ENCODE measurements at places on chromosomes 12 and 14.

- DNase-seq: no peak
These were observed 86.7 kb downstream of the CALM1 start for GRCh38 chr14:90483571-90483974.

DNA sequence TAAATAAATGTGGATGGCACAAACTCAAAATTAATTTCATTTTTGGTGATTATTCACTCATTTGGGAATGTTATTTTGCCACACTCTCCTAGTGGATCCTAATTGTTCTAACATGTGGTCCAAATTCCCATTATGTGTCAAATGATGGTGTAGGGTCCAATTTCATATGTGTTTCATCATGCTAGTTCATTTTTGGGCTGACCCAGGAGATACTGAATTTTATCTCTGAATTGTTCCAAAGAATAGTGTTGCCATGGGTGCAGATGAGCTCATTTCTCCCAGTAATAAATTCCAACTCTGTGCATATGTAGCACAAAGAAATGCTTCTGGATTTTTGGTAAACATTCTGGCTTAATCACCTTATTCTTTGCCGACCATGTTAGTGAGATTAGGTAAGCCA lies 23.5 kb upstream of the SEL1L start:
- no peak for DNase-seq

DNA sequence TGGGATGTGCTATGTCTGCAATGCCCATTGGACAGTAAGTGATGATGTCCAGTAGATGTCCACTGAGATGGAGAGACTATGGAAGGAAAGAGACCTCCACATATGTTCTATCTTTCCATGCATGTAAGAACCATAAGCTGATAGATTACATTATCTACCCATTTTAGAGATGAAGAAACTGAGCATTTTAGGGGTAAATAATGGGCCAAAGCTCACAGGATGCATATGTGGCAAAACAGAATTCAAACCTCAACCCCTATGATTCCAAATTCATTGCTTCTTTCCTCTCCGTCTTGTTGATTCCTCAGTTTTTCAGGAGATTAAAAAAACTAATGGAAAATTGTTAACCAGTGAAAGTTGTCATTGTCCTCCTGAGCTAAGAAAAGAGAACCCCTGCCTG lies 200.7 kb upstream of the PWP1 start:
- DNase-seq: no peak

DNA sequence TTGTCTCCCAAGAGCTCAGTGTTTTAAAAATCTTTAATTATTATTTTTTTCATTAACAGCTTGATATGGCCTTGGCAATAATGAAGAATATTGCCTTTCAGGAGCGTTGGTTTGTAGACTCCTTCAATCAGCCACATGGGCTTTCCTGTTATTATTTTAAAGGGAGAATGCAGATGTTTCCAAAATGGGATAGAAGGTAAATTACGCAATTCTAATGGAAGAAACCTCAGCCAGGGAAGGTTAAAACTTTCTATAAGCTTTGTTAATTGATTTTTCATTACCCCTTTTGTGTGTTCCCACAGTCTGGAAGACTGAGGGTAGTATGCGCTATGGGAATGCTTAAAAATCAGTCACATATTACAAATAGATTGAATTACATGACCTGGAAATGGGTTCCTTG lies 188.4 kb upstream of the NAV3 start:
- DNase-seq: no peak

- no peak for DNase-seq
These were observed 12.9 kb upstream of the TRIM9 start for GRCh38 chr14:51107801-51108200.

DNA sequence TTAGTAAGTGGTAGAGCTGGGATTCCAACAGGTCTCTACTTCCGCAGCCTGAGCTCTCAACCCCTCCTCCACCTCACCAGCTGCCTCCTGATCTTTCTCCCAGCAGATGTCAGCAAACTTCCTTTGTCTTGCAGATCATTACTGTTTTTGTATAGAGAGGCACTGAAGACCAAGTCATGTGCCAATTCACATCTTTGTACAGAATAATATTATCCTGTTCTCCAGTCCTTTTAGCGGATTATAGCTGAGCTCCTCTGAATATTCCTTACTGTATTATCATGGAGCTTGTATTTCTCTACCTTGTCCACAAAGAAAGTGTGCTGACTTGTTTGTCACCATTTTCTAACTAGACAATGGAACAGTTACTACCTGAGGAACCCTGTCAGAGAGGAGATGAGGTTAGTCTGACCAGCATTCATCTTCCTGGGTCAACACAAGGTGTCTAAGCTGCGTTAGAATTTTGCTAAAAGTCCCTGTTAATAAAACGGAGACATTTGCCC lies 142.3 kb upstream of the ARHGAP5 start:
- DNase-seq: peak; percentile 37

DNA sequence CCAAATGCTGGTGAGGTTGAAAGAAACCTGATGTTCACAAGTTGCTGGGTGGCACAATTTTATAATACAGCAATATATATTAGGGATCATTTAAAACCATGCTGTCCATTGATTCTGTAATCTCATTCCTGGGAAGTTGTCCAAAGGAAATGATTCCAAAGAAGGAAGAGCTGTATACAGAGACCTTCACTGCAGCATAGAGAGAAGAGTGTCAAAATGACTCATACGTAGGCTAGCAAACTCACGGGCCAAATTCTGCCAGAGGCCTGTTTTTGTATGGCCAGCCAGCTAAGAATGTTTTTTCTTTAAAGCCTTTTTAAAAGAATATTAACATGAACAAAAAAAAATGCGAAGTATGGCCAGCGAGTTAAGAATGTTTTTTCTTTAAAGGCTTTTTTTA lies 69.2 kb upstream of the MED13L start:
- peak; percentile 88 for DNase-seq

GRCh38 chr12:93870020-93870795 lies 193.0 kb downstream of the CRADD start:
- DNase-seq: no peak

DNA sequence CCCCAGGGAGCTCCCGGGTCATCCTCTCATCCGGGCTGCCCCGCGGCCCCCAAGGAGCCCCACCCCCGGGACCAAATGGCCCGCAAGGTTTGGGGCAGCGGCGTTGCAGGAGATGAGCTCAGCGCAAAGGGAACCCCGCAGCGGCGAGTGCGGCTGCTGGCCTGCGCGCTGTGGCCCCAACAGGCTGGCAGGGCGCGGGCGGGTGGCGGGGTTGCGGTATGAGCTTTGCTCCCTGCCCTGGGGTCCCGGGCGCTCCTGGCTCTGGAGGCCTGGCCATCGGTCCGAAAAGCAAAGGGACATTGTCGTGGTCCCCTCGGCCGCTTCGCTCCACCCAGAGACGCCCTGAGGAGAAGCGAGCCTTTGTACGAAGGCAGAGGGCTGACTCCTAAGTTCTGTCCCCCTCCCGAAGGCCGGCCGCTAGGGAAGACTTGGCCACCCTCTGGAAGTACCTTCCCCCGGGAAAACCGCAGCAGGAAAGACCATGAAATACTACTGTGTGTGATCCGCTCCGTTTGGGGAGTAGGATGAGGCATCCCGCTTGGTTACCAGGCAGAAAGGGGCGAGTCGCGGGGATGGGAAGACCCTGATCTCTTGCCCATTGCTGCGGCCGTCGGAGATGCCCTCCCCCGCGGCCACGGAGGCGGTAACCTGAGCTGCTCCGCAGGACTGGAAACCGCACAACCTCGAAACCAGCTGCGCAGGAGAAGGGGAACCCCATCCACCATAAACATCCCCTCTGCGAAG lies 620 bp upstream of the NID2 start:
- DNase-seq: no peak

DNA sequence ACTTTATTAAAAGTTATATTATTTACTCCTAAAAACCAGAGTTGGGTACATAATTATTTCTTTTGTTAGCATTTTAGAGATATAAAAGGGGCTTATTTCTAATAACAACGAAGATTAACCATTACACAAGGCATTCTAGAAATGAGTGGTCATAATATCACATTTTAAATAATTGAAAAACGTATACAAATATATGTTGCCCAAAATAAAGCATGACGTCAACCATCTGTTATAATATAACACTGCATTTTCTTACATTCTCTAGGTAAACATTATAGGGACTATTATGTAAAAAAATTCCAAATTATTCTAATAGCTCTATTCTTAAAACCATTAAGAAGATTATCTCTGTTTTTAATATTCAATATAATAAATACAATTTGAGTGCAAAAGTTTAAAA lies 455.1 kb upstream of the GARIN6 start:
- no peak for DNase-seq

GRCh38 chr12:119705182-119705581 lies 37.2 kb downstream of the PRKAB1 start:
- no peak for DNase-seq

DNA sequence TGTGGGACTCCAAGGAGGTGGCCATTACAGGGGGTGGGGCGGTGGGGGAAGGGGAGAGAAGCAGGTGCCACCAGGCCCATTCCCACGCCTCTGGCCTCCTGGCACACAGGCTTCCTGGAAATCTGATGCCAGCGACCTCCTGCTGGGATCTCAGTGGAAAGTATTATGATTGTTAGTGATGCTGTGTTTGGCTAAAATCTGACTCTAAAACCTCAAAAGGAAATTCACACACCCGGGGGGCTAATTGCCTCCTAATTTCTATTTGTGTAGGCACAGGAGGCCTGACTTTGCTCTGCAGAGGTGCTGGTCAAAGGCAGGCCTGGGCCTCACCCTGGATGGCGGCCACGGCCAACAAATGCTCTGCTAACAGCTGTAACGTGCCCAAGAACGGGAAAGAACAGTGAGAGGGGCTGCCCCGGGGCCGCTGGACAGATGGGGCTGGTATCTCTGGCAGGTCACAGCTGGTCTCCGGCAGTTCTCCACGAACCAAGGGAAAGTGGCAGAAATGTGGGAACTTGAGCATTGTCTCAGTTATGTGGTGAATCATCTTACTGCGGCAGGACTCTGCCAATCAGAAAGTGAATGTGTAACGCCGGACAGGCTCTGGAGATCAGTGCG lies 14.3 kb downstream of the FAM181A start:
- no peak for DNase-seq

DNA sequence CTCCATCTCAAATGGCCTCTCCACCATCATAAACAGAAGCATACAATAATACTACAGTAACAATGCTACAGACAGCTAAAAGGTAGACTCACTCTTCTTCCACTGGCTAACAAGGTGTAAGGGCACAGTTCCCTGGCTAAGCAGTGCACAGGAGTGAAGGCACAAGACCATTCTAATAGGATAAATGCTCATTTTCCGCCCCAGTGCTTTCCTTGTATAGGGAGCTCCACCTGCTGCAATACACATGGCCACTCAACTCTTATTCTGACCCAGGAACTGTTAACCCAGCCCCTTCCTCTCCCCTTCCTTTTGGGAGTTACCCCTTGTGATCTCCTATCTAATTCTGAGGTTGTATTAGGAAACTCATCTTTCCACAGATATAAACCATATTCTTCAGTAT lies 124.6 kb downstream of the KCNK10 start:
- DNase-seq: no peak

- DNase-seq: no peak
These were observed 42.9 kb downstream of the ELK3 start for GRCh38 chr12:96237035-96237434.

GRCh38 chr12:120847392-120847791 lies 56.8 kb downstream of the SPPL3 start:
- no peak for DNase-seq

- no peak for DNase-seq
These were observed 525 bp downstream of the RNU6-8 start for GRCh38 chr14:32202491-32202997.

DNA sequence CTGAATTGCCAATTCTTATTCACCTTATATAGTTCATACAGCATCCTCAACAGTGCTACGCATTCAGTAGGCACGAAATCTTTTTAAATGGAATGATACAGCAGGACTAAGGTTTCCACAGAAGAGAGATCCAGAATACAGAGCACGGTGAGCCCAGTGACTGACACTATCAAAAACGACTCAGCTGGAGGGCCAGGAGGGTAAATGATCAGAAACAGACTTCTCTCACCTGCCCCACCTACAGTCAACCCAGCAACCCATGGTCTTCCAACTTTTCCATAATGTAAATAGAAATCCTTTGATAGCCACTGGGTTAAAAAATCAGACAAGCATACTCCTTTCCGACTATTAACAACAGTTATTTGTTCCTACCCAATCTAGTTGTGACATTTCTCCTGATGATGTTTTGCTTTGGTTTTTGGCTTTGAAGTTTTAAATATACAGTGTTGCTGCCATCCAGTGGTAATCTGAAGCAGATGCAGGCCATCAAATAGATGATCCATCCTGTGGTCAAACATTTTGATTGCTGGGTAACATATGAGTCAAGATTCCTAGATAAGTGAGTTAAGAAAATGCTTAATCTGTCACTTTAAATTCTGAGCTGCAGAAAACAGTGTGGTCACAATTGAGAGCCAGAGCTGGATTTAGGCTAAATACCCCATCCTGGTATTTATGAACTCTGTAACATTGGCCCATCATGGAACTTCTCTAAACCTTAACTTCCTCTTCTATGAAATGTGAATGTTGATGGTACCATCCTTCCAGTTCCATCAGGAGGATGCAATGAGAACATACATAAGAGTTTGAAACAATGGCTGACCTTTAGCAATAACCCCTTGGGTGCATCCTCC lies 42.0 kb downstream of the GPHB5 start:
- DNase-seq: peak; percentile 33

DNA sequence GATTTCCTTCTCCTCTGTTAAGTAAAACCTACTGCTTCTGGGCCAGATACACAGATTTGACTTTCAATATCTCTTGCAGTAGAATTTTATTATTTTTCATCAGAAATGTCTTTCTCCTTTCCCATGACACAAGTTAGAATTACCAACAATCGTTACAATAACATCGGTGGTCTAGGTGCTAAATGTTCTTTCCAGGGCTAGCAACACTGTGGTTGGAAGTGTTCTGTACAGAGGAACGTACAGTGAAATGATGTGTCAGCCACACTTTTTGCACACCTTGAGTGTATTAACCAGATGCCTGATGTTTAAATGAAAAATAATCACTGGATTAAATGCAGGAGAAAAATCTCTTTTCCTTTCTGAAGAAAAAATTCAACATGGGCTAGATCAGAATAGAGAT lies 27.7 kb upstream of the KLRD1 start:
- DNase-seq: no peak

GRCh38 chr14:104970231-104971068 lies 7.7 kb downstream of the AHNAK2 start:
- DNase-seq: peak; percentile 44

GRCh38 chr14:100341301-100342031 lies 18.3 kb downstream of the SLC25A47 start:
- DNase-seq: no peak
